Stimulated activated CD8-positive, alpha-beta memory T cell treated with anti-CD3 and anti-CD28 coated beads, Interleukin-4, amount 100 ng/mL, for 1 hour (primary cell): ENCODE measurements at places on chromosomes 4 and X.

GRCh38 chr4:185040523-185040922, 22.2 kb downstream of the HELT start:
- no peak for DNase-seq

DNA sequence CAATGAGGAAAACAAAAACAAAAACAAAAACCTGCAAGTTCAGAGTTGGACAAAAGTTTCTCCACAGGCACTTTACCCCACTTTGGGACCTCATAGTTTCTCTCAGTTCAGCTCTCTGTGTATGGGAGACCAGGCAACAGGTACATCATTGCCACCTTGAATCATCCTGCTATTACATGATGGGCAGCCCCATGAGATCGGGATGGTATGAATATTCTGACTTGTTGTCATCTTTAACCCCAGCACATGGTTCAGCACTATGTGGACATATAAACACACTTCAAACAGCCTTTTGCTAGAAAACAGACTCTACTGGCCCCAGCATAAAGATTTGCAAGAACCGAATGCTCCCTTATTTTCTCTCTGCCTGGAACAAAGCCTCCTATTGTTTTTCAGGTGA, 176.9 kb upstream of the SCML1 start:
- no peak for DNase-seq

DNA sequence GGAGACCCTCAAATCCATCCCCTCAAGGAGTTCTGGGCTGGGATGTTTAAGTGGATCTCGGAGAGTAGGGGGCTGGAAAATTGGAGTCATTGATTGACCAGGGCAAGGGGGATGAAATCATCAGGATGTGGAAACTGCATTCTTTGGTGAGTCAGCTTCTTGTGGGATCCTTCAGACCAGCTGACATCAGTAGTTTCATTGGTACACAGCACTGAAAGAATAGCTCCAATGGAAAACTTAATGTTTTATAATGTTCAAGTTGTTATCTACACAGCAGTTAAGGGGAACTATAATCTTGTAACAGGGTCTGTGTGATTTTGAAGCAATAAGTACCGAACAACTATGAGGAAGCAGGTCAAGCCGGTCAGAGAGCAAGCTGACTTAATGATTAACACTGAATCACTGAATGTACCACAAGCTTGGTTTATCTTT, 506.1 kb downstream of the RPA4 start:
- DNase-seq, result no peak

GRCh38 chr4:123790681-123791080, 394.1 kb downstream of the SPRY1 start:
- no peak for DNase-seq

GRCh38 chr4:15906020-15906443, 32.5 kb downstream of the FGFBP1 start:
- no peak for DNase-seq

DNA sequence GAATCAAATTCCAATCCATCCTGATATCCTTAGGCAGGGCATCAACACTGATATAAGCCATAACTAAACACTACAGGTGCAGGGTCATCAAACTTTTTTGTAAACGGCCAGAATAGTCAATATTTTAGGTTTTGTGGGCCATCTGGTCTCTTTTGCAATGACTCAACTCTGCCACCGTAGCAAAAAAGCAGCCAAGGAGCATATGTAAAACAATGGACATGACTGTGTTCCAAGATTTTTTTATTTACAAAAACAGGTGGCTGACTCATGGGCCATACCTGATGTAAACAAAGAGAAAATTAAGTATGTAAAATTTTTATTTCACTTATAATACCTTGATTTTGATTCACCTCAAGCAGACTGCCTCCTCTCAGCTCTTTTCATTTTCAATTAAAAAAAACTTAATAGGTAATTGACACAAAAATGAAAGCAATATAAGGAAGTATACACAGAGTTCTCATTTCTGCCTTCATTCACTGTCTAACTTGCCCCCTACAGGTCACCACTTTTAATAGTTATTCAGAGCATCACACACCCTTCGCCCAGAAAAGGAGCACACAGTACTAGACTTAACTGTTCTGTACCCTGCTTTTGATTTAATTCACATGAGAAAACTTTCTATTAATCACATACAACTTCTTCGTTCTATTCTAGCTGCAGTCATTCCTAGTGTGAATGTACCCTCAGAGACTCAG, 35.3 kb upstream of the GPM6B start:
- no peak for DNase-seq

- no peak for DNase-seq
These were observed 1209.6 kb downstream of the PCDH7 start for GRCh38 chr4:31929676-31930345.

DNA sequence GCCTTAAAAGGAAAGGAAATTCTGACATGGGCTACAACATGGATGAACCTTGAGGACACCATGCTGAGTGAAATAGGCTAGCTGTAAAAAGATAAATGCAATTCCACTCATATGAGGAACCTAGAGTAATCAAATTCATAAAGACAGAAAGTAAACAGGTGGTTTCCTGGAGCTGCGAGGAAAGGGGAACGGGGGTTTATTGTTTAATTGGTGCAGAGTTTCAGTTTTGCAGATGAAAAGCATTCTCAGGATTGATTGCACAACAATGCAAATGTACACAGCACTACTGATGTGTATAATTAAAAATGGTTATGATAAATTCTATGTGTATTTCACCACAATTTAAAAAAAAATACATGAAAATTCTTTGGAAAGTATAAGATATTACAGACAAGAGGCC, 24.0 kb downstream of the PLRG1 start:
- no peak for DNase-seq

- no peak for DNase-seq
These were observed 14.7 kb downstream of the SLIT2 start for GRCh38 chr4:20266215-20267082.

GRCh38 chr4:184898793-184899192, 73.0 kb upstream of the ACSL1 start:
- no peak for DNase-seq

GRCh38 chr4:127240764-127241105, 392.0 kb upstream of the INTU start:
- DNase-seq, result no peak
